Tongue (tissue), 3 donors: ENCODE measurements at places on chromosomes 2 and 18. TPM values are rescaled to one million over a fixed set of nuclear protein-coding genes. Genes with fewer than 3 reads are reported as not detected.
A peak's percentile ranks its signal among the peaks of the same experiment; 100 is the strongest.

GRCh38 chr2:97788986-97789644 is 75.7 kb downstream of the ZAP70 start:
- no peak for DNase-seq

DNA sequence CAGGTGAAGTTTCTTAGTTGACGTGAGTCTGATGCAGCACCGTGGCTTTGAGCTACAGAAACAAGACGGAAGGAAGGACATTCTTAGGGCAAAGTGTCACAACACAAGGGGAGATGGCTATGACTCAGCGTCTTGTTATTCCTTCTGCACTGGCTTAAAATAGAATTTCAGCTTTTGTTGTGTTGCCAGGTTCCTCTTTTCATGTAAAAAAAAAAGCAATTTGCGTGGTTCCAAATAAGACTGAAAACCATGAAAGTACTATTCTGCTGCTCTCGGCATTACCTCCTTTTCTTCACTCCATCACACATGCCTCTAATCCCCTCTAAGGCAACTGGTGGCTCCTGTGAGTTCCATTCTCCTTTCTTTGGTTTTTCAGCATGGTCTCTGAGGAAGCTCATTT is 150.1 kb downstream of the ANTXR1 start:
- DNase-seq = peak; percentile 35

GRCh38 chr18:56517196-56517595 is 121.2 kb downstream of the TXNL1 start:
- DNase-seq = no peak

DNA sequence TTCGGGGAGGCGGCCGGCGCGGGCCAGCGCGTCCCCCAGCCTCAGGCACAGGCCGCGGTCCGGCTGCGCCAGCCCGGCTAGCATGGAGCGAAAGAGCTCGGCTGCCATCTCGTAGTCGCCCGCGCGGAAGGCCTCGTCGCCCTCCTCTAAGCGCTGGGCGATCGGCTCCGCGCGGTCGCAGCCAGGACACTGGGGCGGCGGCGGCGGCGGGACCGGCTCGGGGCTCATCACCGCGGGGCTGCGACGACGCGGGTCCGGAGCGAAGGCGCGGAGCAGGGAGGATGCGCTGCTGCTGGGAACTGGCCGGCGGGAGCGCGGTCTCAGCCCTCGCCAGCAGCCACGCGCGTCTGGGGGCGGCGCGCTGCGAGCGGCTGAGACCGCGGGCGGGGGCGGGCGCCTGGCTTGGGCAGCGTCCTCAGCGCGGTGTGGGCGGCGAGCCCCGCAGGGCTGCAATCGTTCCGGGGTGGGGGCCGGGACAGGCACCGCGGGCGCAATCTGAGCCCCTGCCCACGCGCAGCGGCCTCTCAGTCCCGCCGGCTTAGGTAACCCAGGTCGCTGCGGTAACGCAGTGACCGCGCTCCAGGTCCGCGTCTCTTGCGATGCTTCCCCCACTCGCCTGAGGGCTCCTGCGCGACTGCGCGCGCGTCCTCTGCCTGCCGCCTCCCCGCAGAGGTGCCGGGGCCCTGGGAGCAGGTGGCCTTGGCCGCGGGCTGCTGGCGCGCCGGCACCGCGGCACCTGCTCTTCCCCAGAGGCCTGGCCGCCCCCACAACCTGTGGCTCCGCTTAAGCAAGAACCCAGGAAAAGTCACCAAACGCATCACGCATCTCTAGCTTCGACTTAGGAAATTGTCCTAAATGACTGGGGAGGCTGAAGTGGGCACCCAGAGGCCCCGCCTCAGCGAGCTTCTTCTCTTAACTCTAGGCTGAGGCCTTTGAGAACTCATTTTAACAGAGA is at the start of gene LONRF2:
TSS of gene LONRF2 (minus strand) at position 636 of the 955 bp plus-strand sequence. CDS start at position 228, 408 bp downstream.
- DNase-seq = peak; percentile 51

- no peak for DNase-seq
Measured at GRCh38 chr2:212871597-212871996, 279.8 kb downstream of the IKZF2 start.

DNA sequence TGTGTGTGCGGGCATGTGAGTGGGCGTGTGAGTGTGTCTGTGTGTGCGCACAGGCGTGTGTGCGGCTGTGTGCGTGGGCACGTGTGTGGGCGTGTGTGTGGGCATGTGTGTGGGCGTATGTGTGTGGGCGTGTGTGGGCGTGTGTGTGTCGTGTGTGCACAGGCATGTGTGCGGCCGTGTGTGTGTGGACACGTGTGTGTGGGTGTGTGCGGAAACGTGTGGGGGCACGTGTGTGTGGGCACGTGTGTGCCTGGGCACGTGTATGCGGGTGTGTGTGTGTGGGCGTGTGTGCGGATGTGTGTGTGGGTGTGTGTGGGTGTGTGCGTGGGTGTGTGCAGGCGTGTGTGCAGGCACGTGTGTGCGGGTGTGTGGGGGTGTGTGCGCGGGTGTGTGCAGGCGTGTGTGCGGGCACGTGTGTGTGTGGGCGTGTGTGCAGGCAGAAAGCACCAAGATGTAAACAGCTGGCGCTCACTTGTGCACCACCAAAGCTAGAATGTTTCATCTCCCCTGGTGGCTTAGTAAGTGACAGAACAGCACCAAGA is 31.2 kb upstream of the ALKAL2 start:
- no peak for DNase-seq

GRCh38 chr2:191287820-191288219 is 42.6 kb downstream of the MYO1B start:
- no peak for DNase-seq

Gene ACMSD
- total RNA-seq = not detected

Gene CYP1B1
- total RNA-seq = 8.0 TPM

Gene ABCB11
- total RNA-seq = not detected

DNA sequence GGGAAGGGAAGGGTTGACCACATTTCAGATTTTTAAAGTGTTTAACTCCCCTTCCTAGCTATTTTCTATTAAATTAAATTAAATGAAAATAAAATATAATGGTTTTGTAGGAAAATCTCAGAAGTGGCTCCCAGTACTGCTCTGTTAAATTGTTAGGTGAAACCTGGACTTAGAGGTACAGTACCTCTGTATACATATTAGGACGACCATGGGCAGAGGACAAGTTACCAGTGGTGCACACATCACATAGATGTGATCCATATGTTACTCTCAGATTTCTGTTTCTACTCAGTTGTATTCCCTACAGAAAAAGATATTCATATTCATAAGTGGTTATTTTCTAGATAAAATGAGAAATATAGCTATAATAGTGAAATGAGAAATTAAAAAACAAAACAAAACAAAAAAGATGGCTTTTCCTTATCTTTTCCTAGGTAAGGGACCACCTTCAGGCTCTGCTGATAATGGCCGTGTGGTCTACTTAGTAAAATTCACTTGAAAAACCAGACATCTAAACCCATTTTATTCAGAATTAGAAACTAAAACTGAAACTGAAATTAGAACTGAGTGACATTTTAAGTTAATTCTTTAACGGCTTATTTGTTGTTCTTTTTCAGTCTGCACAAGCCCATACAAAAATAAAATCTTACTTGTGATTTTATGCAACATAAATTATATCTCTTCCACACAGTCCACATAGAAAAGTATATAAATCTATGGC is 832.5 kb upstream of the CHAC2 start:
- no peak for DNase-seq

Gene TMEM198
- total RNA-seq = 2.9 TPM

DNA sequence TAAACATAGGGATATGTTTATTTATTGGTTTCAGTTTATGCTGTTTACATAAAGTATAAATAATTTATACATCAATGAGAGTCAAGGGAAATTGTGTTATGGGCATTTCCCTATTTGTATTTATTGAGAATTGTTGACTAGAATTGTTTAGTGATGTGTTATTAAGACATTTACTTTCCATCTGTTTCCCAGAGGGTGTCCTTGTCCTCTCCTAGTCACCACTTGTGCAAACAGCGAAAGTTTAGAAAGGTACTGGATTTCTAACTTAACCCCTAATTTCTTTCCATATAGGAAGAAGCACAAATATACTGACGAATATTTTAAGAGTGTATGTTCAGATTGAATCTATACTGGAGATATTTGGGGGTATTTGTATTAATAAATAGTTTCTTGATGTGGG is 6.7 kb downstream of the UBE2E3 start:
- no peak for DNase-seq

Gene GRP
- 1.3 TPM for total RNA-seq

DNA sequence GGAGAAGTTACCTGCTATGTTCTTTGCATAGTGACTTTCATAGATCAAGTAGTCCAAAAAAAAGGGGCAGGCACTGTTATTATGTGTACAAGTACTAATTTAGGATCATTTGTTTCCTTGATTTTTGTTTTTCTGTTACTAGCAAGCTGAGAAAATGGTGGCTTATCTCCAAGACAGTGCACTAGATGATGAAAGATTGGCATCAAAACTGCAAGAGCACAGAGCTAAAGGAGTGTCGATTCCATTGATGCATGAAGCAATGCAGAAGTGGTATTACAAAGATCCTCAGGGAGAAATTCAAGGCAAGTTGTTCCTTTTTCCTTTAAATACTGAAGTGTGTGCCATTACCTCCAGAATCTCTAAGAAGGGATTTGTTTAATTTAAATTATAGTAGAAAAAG is 19.6 kb upstream of the KCNJ13 start:
- no peak for DNase-seq

- no peak for DNase-seq
Measured at GRCh38 chr2:220789961-220790360, 782.1 kb downstream of the EPHA4 start.
